ENCODE measurements at places on chromosomes 3 and 15. TPM values are rescaled to one million over a fixed set of nuclear protein-coding genes. Genes with fewer than 3 reads are reported as not detected.

DNA sequence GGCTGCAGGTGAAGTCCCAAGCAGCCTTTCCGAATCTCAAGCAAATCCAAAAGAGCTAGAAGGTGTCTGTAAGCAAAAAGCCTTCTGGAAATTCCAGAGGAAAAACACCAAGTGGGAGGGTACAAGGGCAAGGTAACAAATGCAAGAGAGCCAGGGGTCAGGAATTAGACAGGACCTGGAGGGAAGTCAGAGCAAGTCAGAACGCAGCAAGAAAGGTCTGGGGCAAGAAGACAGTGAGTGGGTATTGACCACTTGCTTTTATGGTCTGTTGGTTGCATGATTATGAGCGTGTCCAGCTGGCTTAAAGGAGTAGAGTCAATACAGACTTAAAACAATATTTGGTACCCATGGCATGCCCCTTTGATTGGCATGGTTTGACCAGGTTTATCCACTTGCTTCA is 66.7 kb upstream of the OXTR start:
- DNase-seq: no peak

DNA sequence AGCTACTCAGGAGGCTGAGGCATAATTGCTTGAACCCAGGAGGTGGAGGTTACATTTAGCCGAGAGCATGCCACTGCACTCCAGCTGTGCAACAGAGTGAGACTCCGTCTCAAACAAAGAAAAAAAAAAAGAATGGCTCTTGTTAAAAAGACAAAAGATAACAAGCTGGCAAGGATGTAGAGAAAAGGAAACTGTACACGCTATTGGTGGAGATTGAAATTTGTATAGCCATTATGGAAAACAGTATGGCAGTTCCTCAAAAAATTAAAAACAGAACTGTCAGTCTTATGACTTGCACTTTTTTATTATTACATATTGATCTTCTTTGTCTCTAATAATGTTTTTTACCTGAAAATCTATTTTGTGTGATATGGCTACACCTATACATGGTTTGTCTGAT is 41.9 kb downstream of the MEX3B start:
- DNase-seq: no peak

- no peak for DNase-seq
Measured at GRCh38 chr15:67100801-67101581, 35.6 kb downstream of the SMAD3 start.

GRCh38 chr15:91694831-91695210 is 158.7 kb upstream of the SLCO3A1 start:
- peak; percentile 10 for DNase-seq

GRCh38 chr15:73602446-73602843 is 30.7 kb downstream of the NPTN start:
- no peak for DNase-seq

DNA sequence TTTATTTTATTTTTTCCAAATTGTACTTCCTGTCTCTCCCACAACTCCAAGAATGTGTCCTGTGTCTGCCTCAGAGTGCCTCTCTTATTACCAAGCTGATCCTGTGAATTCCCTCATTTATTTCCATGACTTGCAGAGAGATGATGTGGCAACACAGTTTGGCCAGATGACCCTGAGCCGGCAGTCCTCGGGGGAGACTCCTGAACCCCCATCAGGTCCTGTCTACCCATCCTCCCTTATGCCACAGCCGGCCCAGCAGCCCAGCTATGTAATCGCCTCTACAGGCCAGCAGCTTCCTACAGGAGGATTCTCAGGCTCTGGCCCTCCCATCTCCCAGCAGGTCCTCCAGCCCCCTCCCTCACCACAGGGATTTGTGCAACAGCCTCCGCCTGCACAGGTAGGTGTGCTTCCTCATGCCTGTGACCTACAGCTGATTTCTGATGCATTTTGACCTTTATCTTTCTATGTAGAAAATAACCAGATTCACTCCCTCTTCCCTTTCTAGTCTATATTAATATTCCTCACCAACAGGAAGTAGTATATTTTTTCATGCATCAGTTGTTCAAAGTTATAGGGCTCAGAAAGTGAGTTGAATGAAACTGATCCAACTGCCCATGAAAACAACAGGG is 100.0 kb downstream of the ARPP21 start:
- DNase-seq: no peak

GRCh38 chr3:113600418-113601182 is 68.2 kb downstream of the SIDT1 start:
- DNase-seq: peak; percentile 90

DNA sequence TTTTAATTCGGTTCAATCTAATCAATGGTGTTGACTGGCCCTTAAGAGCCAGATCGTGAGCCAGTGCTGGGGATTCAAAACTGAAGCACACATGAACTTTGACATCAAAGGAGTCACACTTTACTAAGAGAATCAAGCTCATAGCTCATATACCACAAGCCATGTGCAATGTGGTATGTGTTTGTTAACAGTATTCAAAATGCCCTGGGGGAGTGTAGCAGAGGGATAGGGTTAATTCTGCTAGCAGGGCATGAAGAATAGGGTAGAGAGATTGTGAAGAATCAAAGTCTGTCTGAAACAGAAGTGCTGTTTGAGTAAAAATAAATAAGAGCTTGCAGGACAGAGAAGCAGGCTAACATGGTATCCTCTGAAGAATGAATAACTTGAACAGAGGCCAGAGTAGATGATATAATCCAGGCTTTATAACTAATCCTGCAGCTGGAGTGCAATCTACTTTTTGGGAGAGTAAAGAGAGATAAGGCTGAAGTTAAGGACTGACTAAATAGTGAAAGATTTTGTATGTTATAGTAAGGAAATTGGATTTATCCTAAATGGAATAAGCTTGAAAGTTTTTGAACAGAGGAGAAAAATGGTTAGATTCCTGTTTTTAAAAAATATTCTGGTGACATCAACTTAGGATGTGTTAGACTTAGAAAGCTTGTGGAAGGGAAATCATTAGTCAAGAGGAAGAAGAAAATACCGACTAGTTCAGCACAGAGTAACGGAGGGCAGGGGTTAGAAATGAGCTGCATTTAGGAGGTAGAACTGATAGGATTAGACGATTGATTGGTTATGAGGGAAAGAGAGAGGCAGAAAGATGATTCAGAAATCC is 292.0 kb downstream of the NFKBIZ start:
- DNase-seq: no peak

The STRIT1 gene
- not detected for total RNA-seq

The PLSCR5 gene
- total RNA-seq: not detected
